ENCODE measurements at places on chromosomes 7 and 10.

GRCh38 chr7:135728136-135728669, at the start of gene SLC13A4:
Gene SLC13A4, minus strand, starts transcription at chr7:135728186. Its CDS starts 690 bp downstream, at chr7:135727496.
- no peak for DNase-seq

DNA sequence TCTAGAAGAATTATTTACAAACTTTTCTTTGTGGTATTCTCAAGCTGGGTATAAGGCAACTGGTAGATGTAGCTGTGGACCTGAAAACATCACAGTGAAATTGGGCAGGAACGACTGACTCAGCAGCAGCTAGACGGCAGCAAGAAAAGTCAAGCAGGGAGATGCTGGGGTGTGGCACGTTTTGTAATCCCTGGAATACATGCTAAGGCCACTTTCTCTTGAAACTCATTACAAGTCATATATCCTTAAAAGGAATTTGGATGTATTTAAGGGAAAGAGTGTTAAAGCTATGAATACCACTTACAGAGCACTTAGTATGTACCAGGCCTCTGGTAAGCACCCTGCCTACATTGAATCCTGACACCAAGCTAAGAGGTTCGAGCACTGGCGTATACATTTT, 17.4 kb downstream of the BEND7 start:
- no peak for DNase-seq

DNA sequence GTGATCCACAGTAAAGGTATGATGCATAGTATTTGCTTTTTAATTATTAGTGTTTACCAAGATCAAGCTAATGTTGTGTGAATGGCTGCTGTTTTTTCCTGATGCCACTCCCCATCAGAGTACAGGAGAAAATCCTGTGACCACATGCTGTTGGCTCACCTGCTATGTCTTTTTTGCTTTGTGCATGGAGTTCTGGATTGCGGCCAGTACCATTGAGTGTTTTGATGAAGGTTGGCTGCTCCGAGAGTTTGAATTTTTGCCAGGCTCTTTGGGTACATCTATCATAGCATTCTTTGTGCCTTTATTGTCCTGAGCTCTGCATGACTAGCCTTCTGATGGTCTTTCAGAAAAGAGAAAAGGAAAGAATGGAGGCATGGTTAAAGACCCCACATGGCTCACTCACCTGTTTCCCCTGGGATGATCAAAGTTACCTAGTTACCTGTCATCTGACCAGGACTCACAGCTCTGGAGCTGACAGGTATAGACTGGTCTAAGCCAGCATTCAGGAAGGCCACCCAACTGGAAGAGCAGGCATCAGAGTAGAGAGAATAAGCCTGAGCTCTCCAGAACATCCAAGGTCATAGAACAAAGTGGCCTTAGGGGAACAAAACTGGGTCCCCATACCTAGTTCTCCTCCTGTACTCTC, 11.8 kb upstream of the SGPL1 start:
- DNase-seq, result peak; percentile 2

GRCh38 chr10:58438340-58438871, 53.2 kb downstream of the TFAM start:
- DNase-seq, result no peak

- DNase-seq, result no peak
Measured at GRCh38 chr7:138278601-138279000, 181.5 kb upstream of the TRIM24 start.

DNA sequence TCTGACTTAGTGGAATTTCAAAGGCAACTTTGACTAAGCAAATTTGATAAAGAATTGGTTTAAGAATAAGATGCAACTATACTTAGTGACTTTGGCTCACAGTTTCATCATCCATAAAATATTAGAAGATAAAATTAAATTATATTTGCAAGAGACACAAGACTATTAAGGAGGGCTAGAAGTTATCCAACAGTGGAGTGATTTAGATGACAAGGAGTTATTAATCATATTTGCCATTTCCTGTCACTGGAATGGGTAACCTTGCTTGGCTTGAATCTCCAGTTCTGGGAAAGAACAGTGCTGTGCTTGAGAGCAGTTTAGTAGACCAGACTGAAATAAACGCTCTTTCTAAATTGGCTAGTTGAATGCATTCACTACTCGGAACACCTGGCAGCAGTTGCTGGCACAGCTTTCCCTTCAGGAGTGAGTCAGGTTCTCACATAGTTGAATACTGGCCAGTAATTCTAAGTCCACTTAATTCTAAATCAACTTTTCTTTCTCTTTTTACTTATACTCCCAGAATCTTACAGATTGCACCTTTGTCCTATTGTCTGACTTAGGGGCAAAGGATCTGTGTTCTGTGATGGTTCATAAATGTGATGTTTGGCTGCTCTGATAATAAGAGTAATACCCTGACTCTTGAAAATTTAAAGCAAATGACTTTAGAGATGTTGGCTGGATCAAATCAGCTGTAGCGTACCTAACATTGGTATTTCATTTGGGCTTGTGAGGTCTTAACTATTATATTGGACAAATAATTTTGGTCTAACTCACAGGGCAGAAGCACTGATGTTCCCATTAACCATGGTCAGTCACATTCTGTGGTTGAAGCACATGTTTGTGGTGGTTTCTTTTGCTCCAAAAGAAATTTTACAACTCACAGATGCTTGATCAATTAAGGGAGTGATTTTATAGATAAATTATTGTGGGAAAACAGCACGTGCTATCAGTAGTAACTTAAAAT, 16.6 kb downstream of the STMP1 start:
- DNase-seq, result no peak

DNA sequence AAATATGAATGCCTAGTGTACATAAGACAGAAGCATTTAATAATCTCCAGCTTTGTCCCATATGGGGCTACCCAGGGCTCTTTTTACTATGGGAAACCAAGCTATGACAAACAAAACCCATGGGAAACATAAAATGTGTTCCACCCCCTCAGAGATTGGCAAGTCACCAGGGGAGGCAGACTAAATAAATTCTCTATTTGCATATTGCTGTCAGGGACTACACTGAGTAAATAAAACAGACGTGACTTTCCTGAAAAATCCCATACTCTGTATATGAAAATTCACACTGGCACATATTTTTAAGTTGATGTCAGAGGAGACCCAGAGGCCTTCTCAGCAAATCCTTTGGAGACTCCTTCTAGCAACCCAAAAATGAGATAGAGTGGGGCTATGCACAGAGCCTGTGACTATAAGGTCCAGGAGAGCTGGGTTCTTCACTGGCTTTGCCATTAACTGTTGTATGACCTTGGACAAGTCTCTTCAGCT, 44.0 kb upstream of the HPSE2 start:
- peak; percentile 7 for DNase-seq

DNA sequence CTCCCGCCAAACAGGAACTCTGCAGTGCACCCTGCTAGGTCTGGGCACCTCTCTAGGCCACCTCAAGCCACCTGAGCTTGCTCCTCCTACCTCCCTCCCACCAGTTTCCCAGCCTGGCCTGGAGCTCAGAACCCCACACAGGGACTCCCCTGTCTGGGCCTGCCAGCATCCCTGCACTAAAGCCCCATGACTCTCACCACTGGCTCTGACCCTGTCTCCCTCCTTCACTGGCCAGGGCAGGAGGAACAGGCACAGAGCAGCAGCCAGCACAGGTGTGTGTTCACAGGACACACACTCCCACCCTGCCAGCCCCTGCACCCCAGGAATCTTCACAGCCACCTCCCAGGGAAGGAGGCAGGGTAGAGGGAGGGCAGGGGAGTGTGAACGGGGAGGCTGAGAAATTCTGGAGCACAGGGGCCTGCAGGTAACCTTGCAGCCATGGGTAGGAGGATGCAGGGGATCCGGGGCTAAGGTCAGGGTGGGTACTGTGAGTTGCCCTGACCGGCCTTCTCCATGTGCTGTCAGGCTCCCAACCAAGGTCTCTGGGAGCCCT, 13.9 kb upstream of the ANTXRL start:
- DNase-seq, result no peak

All from NCI-H1694 (cell line).